ENCODE measurements at places on chromosomes 2 and 18.

DNA sequence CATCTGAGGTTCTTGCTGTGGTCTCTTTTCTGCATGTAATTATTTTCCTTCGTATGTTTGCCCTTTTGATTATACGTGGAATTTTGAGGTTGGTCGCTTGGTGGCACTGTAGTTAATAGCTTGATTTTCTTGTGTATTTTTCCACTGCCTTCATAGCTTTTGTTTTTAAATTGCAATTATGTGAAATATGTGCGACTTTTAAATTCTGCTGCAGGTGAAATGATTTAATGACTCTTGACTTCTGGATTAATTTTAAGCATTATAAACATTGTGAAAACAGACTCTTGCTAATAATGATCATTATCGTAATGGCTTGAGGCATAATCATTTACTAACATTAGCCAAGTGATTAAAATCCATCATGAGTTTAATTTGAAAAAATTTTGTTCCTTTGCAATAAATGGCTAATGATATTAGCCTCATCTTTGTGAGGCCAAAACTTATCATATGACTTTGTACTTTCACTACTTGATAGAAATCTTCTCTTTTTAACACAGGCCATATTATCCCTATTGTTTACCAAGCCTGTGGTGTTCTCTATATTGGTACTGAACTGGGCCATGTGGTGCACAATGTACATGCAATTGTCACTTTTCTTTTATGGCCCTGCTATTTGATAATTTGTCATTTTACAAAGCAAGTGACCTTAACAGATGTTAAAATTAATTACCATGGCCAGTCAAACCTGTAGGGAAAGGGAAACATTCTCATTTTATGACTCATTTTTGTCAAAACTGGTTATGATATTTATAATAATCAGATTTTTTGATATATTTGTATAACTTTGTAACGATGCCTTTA is 62.8 kb upstream of the NEUROD1 start:
- no peaks in the 10 kb centered on the region for H3K4me1 ChIP-seq
- no peak overlapping the region for H3K4me3 ChIP-seq
- no peak overlapping the region for H3K27ac ChIP-seq
- H3K36me3 ChIP-seq: no peaks in the 10 kb centered on the region
- no peaks in the 10 kb centered on the region for H3K27me3 ChIP-seq

DNA sequence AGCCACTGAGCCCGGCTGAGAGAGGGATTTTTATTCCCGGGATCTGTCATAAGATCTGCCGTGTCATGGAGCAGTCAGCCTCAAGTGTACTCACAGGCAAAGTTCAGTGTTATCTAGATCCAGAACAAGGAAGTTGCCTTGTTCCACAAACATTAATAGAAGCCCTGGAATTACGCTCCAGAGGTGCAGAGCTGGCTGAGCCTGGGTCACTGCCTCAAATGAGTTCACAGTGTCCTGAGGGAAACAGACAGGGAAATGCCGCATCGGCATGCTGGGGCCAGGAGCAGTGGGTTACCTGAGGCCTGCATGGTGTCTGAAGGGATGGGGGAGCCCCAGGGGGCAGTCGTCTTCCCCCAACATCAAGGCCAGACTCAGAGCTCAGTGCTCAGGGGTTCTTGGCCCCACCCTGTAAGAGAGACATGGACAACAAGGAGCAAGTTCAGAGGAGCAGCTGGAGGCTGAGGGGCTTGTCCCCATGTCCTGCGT is 42.7 kb upstream of the ODC1 start:
- no peak overlapping the region for H3K4me3 ChIP-seq
- H3K27ac ChIP-seq: no peak overlapping the region
- peaks cover 5% of the 10 kb centered on the region for H3K36me3 ChIP-seq
- no peak for DNase-seq

DNA sequence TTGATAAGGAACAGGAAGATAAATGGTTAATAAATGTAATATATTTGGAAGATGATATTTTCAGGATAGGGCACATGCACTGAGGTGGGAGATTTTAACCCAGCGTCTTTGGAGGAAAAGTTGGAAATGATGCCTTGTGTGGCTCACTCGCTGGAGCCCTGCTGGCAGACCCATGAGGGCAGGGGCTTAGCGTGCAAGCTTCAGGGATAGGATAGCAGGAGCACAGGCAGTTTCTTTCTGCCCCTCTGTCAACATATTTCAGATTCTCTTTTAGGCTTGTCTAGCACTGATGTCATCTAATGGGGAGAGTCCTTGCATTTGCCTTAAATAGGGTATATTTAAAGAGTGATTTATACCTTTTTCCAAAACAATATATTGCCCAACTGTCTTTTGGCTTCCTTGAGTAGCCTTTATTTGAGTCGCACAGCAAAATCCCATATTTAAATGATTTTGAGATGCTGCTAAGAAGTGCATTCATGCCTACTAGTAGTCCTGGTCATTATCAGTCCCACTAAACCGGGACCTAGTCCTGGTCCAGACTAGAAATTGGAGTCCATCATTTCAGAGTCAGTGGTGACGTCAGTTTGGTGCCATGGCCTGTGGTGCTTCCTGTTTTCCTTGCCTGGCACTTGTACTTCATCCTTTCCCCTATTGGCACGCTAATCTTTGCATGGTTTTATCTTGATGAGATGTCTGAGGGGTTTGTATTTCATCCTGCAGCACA is 45.8 kb downstream of the SH3RF3 start:
- no peaks in the 10 kb centered on the region for H3K27me3 ChIP-seq
- H3K36me3 ChIP-seq: peaks cover 8% of the 10 kb centered on the region
- DNase-seq: no peak

- no peak overlapping the region for H3K27ac ChIP-seq
- peaks cover 25% of the 10 kb centered on the region for H3K4me1 ChIP-seq
- no peaks in the 10 kb centered on the region for H3K36me3 ChIP-seq
- no peak for DNase-seq
- H3K27me3 ChIP-seq: no peaks in the 10 kb centered on the region
- H3K4me3 ChIP-seq: no peak overlapping the region
Observed at GRCh38 chr2:54768772-54769428, 45.4 kb downstream of the EML6 start.

- no peaks in the 10 kb centered on the region for H3K4me1 ChIP-seq
- no peaks in the 10 kb centered on the region for H3K27me3 ChIP-seq
- H3K36me3 ChIP-seq: no peaks in the 10 kb centered on the region
- H3K27ac ChIP-seq: no peak overlapping the region
- H3K4me3 ChIP-seq: no peak overlapping the region
Observed at GRCh38 chr2:221488136-221488807, 83.8 kb downstream of the EPHA4 start.

- H3K4me1 ChIP-seq: peaks cover 29% of the 10 kb centered on the region
- H3K4me3 ChIP-seq: no peak overlapping the region
- peak; percentile 15 for DNase-seq
- H3K27me3 ChIP-seq: no peaks in the 10 kb centered on the region
- peaks cover 10% of the 10 kb centered on the region for H3K36me3 ChIP-seq
Observed at GRCh38 chr18:79200546-79201268, 131.5 kb downstream of the ATP9B start.

- H3K27me3 ChIP-seq: peaks cover 10% of the 10 kb centered on the region
- no peak overlapping the region for H3K4me3 ChIP-seq
- no peak overlapping the region for H3K27ac ChIP-seq
- H3K4me1 ChIP-seq: no peaks in the 10 kb centered on the region
Observed at GRCh38 chr2:173773076-173773475, 192.1 kb downstream of the SP3 start.

DNA sequence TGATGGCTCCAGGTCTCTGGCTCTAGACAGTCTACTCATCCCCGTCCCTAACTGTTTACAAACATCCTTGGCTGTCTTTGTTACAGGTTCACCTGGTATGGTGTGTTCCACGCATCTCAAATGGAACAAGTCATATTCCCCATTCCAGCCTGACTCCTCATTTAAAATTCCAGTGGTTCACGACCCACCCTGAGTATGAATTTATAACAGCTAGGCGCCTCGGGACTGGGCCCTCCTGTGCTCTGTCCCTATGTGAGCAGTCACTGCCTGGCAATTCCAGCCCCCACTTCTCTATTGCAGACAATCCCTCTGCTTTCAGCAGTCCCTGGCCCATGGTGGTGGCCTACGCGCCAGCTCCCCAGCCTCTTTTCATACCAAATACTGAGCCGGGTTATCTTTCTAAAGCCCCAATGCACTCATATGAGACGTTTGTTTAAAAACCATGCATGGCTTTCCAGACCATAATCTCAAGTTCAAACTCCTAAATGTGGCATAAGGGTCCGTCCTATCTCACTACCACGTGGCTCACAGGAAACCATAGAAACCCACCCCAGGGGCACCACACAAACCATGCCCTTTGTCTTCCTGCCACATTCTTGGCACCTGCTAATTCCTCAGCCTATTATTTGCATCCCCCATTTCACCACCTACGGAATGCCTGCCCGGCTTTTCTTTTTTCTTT is 1.6 kb downstream of the SERPINB8 start:
- peak overlapping the region; percentile 88 for H3K4me3 ChIP-seq
- peak overlapping the region; percentile 93 for H3K27ac ChIP-seq
- H3K4me1 ChIP-seq: peaks cover 53% of the 10 kb centered on the region

- no peaks in the 10 kb centered on the region for H3K4me1 ChIP-seq
- H3K36me3 ChIP-seq: no peaks in the 10 kb centered on the region
- no peak overlapping the region for H3K27ac ChIP-seq
- peaks cover 12% of the 10 kb centered on the region for H3K27me3 ChIP-seq
- DNase-seq: no peak
- H3K4me3 ChIP-seq: no peak overlapping the region
Observed at GRCh38 chr2:23510471-23510870, 125.5 kb downstream of the KLHL29 start.

Measured in activated naive CD8-positive, alpha-beta T cell treated with anti-CD3 and anti-CD28 coated beads, Interleukin-2, amount 50 U/mL, for 24 hours (primary cell).